ENCODE measurements at places on chromosomes 6 and 20. TPM values are rescaled to one million over a fixed set of nuclear protein-coding genes. Genes with fewer than 3 reads are reported as not detected.

- DNase-seq = no peak
- peaks cover 2% of the 10 kb centered on the region for H3K27me3 ChIP-seq
- no peak overlapping the region for H3K27ac ChIP-seq
Measured at GRCh38 chr20:59781226-59781625, 152.2 kb downstream of the SYCP2 start.

Gene LGSN
- total RNA-seq = not detected

Gene RAB44
- 0.05 TPM for total RNA-seq

Gene DEFB119
- not detected for total RNA-seq

DNA sequence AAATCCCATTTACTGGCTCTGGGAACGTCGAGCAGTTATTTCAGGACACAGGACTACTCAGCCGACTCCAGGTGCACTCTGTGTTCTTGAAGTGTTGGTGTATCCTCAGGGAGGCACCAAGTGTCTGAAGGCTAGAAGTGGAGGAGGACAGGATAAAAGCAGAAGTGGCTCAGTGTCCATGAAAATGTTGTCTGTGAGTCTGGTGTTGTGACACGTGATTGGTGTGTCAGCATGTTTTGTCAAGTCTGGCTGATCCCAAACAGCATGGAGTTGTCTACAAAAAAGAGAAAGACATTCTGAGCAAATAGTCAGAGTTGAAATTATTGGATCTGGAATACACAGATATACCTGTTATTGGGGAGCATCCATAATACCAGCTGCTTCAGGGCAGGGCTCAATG is 30.3 kb downstream of the SCGN start:
- peaks cover 12% of the 10 kb centered on the region for H3K27me3 ChIP-seq
- no peak overlapping the region for H3K27ac ChIP-seq
- no peak overlapping the region for H3K4me3 ChIP-seq
- H3K4me1 ChIP-seq = no peaks in the 10 kb centered on the region

DNA sequence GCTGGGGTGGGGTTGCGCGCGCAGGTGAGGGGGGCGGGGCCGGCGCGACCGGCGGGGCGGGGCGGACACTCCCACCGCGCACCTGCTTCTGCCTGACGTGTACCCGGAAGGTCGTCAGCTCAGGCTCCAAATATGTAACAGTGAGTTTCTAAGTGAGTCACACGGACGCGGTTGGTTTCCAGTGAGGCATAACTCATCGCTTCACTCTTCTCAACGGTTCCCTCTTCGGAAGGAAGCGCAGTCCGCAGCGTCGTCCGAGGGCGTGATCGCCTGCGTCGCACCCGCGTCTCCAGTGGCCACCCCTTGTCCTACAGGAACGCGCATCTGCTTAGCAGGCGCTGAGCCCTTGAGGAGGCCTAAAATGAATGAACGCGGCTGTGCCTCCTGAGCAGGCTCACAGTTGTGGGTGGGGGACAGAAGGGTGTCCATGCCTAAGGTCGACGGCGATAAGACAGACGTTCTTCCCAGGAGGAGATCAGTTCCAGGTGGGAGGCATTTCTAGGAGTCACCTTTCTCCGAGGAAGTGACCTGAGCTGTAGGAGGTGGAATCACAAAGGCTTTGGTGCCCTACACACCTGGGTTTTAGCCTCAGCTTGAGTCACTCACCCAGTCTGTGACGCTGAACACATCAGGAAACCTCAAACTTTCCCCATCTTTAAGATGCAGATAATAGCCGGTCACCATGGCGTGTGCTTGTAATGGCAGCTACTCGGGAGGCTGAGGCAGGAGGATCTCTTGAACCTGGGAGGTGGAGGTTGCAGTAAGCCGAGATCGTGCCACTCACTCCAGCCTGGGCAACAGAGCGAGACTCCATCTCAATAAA is 50.9 kb upstream of the EZR start:
- peak overlapping the region; percentile 98 for H3K27ac ChIP-seq

Gene OLIG3
- 0.15 TPM for total RNA-seq

Gene SSTR4
- not detected for total RNA-seq

DNA sequence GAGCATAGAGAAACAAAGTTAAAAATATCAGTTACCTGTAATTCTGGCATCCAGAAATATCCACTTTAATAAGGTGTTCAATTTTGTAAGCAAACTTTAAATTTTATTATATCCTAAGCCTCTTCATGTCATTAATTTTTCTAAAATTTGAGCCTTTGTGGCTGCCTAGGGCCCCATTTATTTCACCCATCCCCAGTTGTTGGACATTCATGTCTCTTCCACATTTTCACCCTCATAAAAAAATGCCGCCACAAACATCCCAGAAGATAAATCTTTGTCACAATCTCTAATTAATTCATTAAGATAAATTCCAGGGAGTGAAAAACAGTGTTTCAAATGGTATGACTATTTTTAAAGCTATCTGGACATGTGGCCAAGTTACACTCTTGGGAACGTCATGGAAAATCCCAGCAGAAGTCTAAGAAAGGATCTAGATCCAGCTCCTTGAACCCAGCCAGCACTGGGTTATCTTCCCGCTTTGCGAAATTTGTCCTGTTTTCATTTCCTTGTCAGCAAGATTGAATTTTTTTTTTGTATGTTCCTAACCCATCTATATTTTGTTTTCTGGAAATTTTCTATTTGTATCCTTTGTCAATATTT is 97.2 kb downstream of the TMEM242 start:
- H3K4me1 ChIP-seq = peaks cover 44% of the 10 kb centered on the region
- H3K27ac ChIP-seq = no peak overlapping the region
- DNase-seq = no peak
- no peak overlapping the region for H3K4me3 ChIP-seq
- H3K36me3 ChIP-seq = no peaks in the 10 kb centered on the region

GRCh38 chr6:38509713-38510112 is 130.0 kb downstream of the BTBD9 start:
- H3K4me3 ChIP-seq = no peak overlapping the region
- no peak for DNase-seq
- H3K4me1 ChIP-seq = no peaks in the 10 kb centered on the region
- no peaks in the 10 kb centered on the region for H3K27me3 ChIP-seq
- no peaks in the 10 kb centered on the region for H3K36me3 ChIP-seq

- no peak overlapping the region for H3K4me3 ChIP-seq
- peaks cover 57% of the 10 kb centered on the region for H3K27me3 ChIP-seq
- H3K27ac ChIP-seq = no peak overlapping the region
- no peaks in the 10 kb centered on the region for H3K36me3 ChIP-seq
- no peak for DNase-seq
Measured at GRCh38 chr6:137039010-137039409, 5.8 kb downstream of the IL20RA start.

GRCh38 chr6:24501374-24501773 is 6.6 kb downstream of the ALDH5A1 start:
- no peaks in the 10 kb centered on the region for H3K4me1 ChIP-seq
- H3K27ac ChIP-seq = no peak overlapping the region
- H3K4me3 ChIP-seq = no peak overlapping the region
- H3K27me3 ChIP-seq = no peaks in the 10 kb centered on the region
- DNase-seq = no peak

- H3K27ac ChIP-seq = peak overlapping the region; percentile 8
- no peaks in the 10 kb centered on the region for H3K27me3 ChIP-seq
- no peak for DNase-seq
Measured at GRCh38 chr20:25037288-25038102, 20.4 kb downstream of the ACSS1 start.

GRCh38 chr20:62997417-62998035 is 9.2 kb downstream of the BHLHE23 start:
- no peaks in the 10 kb centered on the region for H3K4me1 ChIP-seq
- no peak for DNase-seq
- peaks cover 46% of the 10 kb centered on the region for H3K27me3 ChIP-seq
- H3K36me3 ChIP-seq = no peaks in the 10 kb centered on the region

GRCh38 chr6:105909106-105909505 is 177.0 kb upstream of the PRDM1 start:
- no peaks in the 10 kb centered on the region for H3K36me3 ChIP-seq
- no peak overlapping the region for H3K4me3 ChIP-seq
- H3K27me3 ChIP-seq = peaks cover 2% of the 10 kb centered on the region
- no peaks in the 10 kb centered on the region for H3K4me1 ChIP-seq

GRCh38 chr6:97445407-97445806 is 162.4 kb upstream of the MMS22L start:
- H3K4me1 ChIP-seq = no peaks in the 10 kb centered on the region
- no peaks in the 10 kb centered on the region for H3K36me3 ChIP-seq
- no peak overlapping the region for H3K27ac ChIP-seq
- no peak overlapping the region for H3K4me3 ChIP-seq
- H3K27me3 ChIP-seq = peaks cover 5% of the 10 kb centered on the region

DNA sequence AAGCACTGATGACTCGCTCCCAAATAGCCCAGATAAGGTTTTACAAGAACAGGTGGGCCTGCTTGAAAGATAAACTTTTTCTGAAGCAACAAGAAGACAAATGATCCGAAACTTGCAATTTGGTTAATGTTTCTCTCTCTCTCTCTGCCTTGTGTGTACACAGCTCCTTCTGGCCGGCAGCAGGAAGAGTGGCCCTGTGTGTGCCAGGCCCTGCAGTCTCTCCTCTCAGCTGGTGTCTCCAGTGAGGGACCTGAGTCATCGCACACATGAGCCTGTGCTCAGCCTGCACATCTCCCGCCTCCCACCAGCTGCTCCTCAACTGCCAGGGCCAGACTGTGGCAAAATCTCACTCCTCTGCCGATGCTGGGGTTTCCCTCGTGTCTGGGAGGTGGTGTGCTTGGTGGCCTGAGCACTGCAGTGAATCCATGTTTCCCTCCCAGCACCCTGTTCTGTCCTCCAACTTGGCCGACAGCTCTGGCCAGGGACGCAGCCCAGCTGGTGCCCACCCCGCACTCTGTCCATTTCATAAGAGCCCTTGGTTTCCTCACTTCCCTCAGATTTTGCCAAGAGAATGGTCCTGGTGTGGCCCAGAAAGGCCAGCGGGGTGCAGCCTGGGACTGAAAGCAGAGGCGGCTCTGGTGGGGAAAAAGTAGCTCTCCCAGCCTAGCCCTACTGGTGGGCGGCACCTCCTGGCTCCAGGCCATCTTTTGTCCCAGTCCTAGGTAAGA is 49.4 kb downstream of the ERMARD start:
- peaks cover 30% of the 10 kb centered on the region for H3K4me1 ChIP-seq
- H3K27me3 ChIP-seq = peaks cover 21% of the 10 kb centered on the region
- no peak overlapping the region for H3K27ac ChIP-seq
- no peak overlapping the region for H3K4me3 ChIP-seq
- DNase-seq = no peak
- no peaks in the 10 kb centered on the region for H3K36me3 ChIP-seq

GRCh38 chr6:35071347-35071994 is 69.7 kb downstream of the TCP11 start:
- no peak for DNase-seq
- H3K4me1 ChIP-seq = no peaks in the 10 kb centered on the region
- no peaks in the 10 kb centered on the region for H3K27me3 ChIP-seq
- H3K36me3 ChIP-seq = peaks cover 2% of the 10 kb centered on the region

Gene MYLK2
- total RNA-seq = 0.27 TPM

DNA sequence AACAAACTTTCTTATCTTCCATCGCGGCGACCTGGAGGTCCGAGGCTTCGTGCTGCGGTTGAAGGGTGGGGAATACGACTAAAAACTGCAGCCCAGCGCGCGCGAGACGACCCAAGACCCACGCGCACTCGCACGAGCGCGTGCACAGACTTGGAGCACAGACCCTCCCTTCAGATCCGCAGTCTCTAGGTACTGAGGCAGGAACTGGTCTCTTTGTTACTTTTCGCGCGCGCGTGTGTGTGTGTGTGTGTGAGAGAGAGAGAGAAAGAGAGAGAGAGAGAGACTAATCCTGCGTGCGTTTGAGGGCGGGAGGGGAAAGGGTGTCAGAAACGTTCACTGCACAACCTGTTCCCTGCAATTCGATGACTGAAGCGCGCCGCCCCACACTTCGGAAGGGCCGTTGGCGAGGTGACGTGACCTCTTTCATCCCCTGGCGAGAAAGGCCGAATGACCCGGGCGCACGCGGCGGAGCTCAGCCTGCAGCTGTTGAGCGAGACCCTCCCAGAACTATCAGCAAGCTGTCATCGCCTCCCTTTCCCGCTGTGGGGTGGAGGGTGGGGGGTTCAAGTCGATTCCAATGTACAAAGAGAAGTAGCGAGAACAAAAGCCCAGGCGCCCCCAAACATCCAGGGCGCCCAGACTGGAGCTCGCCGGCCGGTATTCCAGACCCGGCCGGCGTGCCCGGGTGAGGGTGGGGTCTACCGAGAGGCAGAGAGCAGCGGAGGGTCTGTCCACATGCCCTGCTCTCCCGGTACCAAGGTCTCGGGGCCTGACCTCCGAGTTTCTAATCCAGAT is 1.5 kb upstream of the TUBB2B start:
- no peaks in the 10 kb centered on the region for H3K36me3 ChIP-seq
- DNase-seq = peak; percentile 61
- peak overlapping the region; percentile 21 for H3K27ac ChIP-seq
- peaks cover 73% of the 10 kb centered on the region for H3K27me3 ChIP-seq

DNA sequence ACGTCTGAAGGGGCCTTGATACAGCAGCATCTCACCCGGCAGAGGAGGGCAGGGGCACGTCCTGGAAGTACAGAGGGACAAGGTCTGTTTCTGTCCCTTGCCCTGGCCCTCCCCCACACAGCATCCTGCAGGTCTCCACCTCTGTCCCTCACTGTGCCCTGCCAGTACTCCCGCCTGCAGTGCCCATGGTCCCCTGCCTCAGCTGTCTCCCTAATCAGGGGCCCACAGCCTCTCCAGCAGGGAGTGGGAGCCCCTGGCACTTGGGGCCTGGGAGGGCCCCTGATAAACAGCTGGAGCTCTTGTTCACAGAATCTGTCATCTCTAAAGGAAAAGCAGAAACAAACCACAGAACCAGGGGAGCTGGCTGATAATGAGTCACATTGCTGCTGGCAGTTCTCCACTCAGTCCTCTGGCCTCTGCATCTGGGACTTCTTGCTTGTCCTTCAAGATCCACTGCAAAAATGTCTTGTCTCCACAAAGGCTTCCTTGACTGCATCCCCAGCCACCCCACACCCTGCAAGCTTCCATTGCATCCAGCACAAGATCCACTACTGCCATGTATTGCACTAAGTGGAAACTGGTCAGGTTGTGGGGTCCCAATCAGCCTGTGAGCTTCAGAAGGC is 33.2 kb upstream of the TAF8 start:
- peak overlapping the region; percentile 92 for H3K27ac ChIP-seq
- peak overlapping the region; percentile 57 for H3K4me3 ChIP-seq
- DNase-seq = peak; percentile 70
- peaks cover 21% of the 10 kb centered on the region for H3K36me3 ChIP-seq

GRCh38 chr6:149899486-149899885 is 1.6 kb upstream of the RAET1E start:
- H3K4me1 ChIP-seq = peaks cover 18% of the 10 kb centered on the region
- no peak overlapping the region for H3K27ac ChIP-seq
- no peak for DNase-seq
- no peak overlapping the region for H3K4me3 ChIP-seq
- no peaks in the 10 kb centered on the region for H3K36me3 ChIP-seq

Gene ERVFRD-1
- not detected for total RNA-seq

All from activated CD4-positive, alpha-beta memory T cell treated with anti-CD3 and anti-CD28 coated beads for 36 hours (primary cell).